ENCODE measurements at places on chromosomes 1 and 21. TPM values are rescaled to one million over a fixed set of nuclear protein-coding genes. Genes with fewer than 3 reads are reported as not detected.

GRCh38 chr1:241590719-241591118 is 49.5 kb downstream of the CHML start:
- DNase-seq = no peak

GRCh38 chr1:160538985-160539651 is 16.1 kb upstream of the SLAMF6 start:
- DNase-seq = no peak

Gene RNF186
- polyA plus RNA-seq = not detected

DNA sequence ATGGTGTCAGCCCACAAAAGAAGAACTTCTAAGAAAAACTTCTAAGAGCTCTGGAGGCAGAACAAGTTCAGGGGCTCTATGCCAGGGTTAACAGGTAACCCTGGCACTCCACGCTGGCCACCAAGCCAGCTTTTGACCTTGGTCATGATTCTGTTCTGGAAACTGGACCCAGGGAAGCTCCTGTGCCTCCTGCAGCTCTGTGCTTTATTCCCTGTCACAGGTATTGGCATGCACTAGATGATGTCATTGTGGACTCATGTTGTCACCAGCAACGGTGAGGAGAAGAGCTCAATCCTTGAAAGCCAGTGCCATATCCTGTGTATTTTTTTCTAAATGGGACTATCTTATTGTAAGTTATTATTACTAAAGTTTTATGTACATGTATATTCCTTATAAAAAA is 56.7 kb upstream of the GCLM start:
- DNase-seq = no peak

Gene MYOC
- polyA plus RNA-seq = 32.2 TPM

DNA sequence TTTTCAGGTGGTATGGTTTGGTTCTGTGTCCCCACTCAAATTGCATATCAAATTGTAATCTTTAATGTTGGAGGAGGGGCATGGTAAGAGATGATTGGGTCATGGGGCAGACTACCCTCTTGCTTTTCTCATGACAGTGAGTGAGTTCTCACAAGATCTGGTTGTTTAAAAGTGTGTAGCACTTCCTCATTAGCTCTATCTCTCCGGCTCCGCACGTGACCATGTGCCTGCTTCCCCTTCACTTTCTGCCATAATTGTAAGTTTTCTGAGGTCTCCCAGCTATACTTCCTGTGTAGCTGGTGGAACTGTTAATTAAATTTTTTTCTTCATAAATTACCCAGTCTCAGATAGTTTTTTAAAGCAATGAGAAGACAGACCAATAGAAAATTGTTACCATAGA is 843.2 kb downstream of the AMY1C start:
- no peak for DNase-seq

- no peak for DNase-seq
Observed at GRCh38 chr1:89786628-89787214, 34.1 kb upstream of the LRRC8D start.

DNA sequence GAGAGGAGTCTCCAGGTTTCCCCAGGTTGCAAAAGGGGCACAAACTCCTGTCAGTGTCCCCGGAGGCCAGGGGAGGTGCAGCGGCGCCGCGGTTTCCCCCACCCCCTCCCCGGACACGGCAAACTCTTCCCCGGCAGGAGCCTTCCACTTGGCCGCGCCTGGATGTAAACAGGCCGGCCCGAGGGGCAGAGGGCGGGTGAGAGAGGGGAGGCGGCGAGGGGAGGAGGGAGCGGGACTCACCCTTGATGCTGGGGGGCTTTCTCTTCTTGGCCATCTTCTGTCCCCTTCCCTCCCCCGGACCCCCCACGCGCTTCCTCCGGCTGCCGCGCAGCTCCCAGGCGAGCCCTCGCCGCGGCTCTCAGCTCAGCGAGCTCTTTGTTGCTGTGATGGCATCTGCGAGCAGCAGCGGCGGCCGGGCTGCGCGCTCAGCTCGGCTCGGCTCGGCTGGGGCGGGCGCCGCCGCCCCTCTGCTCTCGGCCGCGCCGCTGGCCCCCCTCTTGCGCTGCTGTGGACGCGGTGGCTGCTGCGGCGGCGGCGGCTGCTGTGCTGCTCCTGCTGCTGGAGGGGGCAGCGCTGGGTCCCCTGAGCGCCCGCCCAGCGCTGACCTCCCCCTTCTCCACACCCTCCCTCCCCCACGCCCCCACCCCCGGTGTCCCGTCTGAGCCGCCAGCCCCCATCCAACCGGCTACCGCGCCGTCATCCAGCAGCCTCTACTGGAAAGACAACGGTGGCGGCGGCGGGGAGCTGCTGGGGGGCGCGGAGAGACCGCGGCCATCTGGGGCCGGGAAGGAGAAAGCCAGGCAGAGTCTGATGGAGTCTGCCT is 4.9 kb upstream of the SLC44A5 start:
- no peak for DNase-seq

- DNase-seq = no peak
Observed at GRCh38 chr1:99007366-99007765, 2.7 kb upstream of the PLPPR5 start.

- DNase-seq = no peak
Observed at GRCh38 chr21:29055080-29055479, 18.4 kb downstream of the CCT8 start.

DNA sequence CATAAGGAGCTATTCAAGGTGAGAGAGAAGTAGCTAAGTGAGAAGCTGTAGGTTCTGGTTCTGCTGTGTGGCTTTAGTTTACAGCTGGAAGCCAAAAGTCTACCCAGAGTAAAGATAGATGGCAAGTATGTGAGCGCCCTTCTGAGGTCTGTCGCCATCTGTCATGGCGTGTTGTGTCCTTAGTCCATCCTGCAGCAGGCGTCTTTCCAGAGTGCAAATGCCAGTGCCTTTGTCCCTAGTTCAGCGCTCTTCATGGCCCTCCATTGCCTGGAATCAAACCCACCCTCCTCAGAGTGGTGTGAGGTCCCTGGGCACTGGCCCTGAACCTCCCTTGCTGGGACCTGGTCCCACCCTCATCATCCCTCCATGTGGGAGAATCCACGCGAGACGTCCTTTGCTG is 96.6 kb downstream of the ADARB1 start:
- no peak for DNase-seq

DNA sequence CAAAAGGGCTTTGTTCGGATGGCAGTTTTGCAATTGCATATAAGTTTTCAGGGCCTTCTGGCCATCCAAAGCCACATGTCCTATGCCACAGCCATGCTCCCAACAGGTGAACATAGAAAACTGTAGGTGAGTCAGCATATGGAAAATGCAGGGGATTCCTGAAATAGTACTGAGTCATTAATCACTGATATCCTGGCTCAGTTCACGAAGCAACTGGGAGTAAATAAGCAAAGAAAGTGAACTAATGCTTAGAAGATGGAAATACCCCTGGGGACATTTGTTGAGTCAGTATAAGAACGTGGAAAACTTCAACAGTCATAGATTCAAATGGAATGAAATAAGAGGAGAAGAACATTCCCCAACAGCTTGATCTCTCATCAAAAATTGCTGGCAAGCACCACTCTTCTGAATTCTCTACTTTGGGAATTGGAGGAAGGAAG is 148.9 kb upstream of the RUNX1 start:
- DNase-seq = no peak

DNA sequence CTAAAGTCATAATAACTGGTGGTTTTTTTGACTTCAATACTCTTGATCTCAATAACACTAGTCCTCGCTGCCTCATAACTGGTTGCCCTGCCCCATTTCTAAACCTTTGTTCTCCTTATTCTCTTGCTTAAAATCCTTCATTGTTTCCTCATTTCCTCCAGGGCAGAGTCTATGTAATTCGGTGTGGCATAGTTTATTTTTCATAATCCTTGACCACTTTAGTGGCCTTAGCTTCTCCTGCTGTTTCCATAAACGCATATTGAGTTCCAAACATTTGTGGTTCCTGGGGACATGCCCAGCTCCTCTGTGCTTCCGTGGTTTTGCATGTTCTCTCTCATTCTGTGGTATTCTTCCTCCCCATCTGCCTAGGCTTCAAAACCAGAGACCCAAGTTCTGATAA is 19.0 kb upstream of the TLCD4 start:
- no peak for DNase-seq

GRCh38 chr1:241721011-241721410 is 68.9 kb downstream of the WDR64 start:
- DNase-seq = no peak

Data from urinary bladder (tissue), 4 donors.